ENCODE measurements at places on chromosomes 3 and 15. TPM values are rescaled to one million over a fixed set of nuclear protein-coding genes. Genes with fewer than 3 reads are reported as not detected.

The RPP25 gene
- 0.50 TPM for total RNA-seq

DNA sequence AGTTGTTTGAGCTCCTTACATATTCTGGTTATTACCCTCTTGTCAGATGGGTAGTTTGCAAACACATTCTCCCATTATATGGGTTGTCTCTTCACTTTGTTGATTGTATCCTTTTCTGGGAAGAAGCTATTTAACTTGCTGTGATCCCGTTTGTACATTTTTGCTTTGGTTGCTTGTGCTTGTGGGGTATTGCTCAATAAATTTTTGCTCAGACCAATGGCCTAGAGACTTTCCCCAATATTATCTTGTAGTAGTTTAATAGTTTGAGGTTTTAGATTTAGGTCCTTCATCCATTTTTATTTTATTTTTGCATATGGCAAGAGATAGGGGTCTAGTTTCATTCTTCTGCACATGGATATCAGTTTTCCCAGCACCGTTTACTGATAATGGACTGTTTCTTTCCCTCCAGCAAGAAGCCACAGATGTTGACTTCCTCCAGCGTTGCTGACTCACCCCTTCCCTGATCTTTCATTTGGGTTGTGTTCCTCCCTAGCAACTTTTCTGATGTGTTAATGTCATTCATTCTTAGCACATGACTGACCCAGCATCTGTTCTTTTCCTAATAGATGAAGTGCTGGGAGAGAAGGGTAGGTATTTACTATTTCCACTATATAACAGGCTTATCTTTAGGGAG lies 166.7 kb upstream of the SGO1 start:
- no peaks in the 10 kb centered on the region for H3K27me3 ChIP-seq
- DNase-seq = no peak
- H3K36me3 ChIP-seq = no peaks in the 10 kb centered on the region
- no peaks in the 10 kb centered on the region for H3K4me1 ChIP-seq
- no peak overlapping the region for H3K4me3 ChIP-seq
- no peak overlapping the region for H3K27ac ChIP-seq

GRCh38 chr3:158748237-158748828 lies 16.1 kb upstream of the RARRES1 start:
- no peak for DNase-seq
- H3K4me3 ChIP-seq = no peak overlapping the region
- H3K27me3 ChIP-seq = no peaks in the 10 kb centered on the region
- no peak overlapping the region for H3K27ac ChIP-seq

DNA sequence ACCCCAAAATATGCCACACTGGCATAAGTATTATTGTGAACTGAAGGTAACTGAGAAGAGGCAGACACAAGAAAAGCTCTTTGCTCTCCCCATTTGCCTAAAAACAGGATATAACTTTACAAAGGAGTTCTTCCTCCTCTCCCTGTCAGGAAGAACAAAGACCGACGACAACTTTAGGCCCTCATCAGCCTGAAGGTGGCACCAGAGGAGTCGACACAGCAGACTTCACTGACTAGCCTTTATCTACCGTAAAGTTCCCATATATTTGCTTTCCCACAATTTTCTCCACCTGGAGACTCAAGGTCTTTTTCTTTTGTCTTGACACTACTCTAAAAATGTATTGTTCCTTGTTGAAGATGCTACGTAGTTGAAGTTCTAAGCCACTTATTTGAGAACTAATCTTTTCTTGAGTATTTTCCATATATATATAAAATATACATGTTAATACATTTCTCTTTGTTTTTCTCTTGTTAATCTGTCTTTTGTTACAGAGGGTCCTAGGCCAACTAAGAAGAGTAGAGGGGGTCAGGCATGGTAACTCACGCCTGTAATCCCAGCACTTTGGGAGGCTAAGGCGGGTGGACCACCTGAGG lies 16.2 kb upstream of the XIRP1 start:
- H3K27ac ChIP-seq = peak overlapping the region; percentile 39
- H3K4me1 ChIP-seq = peaks cover 19% of the 10 kb centered on the region
- H3K4me3 ChIP-seq = no peak overlapping the region
- DNase-seq = no peak
- H3K36me3 ChIP-seq = no peaks in the 10 kb centered on the region

DNA sequence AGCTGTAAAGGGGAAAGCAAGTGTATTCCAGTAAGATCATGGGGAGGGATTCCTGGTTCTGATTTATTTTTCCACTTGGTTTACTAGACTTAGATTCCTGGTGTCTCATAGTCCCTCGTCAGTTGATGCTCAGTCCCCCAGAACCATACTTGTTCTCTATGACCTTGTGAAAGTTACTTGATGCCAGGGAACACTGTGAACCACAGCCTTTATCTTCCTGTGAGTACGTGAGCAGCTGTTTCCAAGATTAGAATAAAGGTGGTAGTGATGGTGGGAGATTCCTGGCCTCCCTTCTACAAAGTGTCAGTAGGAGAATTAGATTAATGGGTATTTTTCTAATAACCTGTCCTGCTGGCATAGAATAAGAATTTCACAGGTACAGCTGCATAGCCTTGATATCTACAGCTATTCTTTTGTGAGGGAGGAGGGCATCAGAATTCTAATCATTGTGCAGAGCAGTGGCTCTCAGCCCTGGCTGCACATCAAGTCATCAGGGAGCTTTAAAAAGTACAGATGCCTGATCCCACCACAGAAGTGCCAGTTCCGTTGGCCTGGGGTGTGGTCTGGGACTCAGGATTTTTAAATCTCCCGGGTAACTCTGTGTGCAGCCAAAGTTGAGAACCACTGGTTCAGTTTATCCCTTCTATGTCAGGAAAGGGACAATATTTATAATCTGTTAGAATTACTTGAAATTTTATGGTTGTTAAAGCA lies 20.0 kb downstream of the GPD1L start:
- no peak for DNase-seq
- peaks cover 9% of the 10 kb centered on the region for H3K36me3 ChIP-seq
- no peaks in the 10 kb centered on the region for H3K27me3 ChIP-seq
- H3K4me1 ChIP-seq = peaks cover 7% of the 10 kb centered on the region
- H3K27ac ChIP-seq = no peak overlapping the region
- H3K4me3 ChIP-seq = no peak overlapping the region

GRCh38 chr3:169846458-169847193 lies 23.1 kb downstream of the LRRC31 start:
- DNase-seq = no peak
- H3K4me1 ChIP-seq = peaks cover 4% of the 10 kb centered on the region
- no peaks in the 10 kb centered on the region for H3K27me3 ChIP-seq
- H3K27ac ChIP-seq = peak overlapping the region; percentile 4

DNA sequence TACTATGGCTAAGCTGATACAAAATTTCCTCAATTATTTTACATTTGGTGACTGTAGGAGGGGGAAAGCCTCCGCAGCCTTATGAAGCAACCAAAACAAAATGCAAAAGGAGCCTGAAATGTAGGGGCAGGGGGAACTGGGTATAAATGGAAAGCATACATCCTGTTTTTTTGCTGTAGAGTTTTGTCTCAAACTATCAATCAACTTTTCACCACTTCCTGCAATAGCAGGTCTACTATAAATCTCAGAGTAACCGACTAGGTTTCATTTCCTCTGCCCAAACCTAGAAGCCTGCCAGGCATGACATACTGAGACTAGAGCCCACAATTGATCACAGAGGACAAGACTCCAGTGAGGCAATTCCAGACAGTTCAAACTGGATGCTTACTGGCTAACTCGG lies 91.3 kb downstream of the SHQ1 start:
- H3K4me3 ChIP-seq = no peak overlapping the region
- H3K4me1 ChIP-seq = peaks cover 9% of the 10 kb centered on the region
- no peaks in the 10 kb centered on the region for H3K36me3 ChIP-seq
- no peak overlapping the region for H3K27ac ChIP-seq
- H3K27me3 ChIP-seq = no peaks in the 10 kb centered on the region

- no peaks in the 10 kb centered on the region for H3K36me3 ChIP-seq
- H3K27ac ChIP-seq = no peak overlapping the region
- no peaks in the 10 kb centered on the region for H3K4me1 ChIP-seq
- no peaks in the 10 kb centered on the region for H3K27me3 ChIP-seq
- no peak overlapping the region for H3K4me3 ChIP-seq
Observed at GRCh38 chr15:29528276-29528675, 258.7 kb upstream of the NSMCE3 start.

GRCh38 chr3:152174876-152175527 lies 93.7 kb upstream of the MBNL1 start:
- no peak overlapping the region for H3K4me3 ChIP-seq
- H3K36me3 ChIP-seq = no peaks in the 10 kb centered on the region
- no peak overlapping the region for H3K27ac ChIP-seq

- H3K4me1 ChIP-seq = no peaks in the 10 kb centered on the region
- H3K36me3 ChIP-seq = peaks cover 22% of the 10 kb centered on the region
- no peak for DNase-seq
- H3K27ac ChIP-seq = no peak overlapping the region
Observed at GRCh38 chr3:33131331-33132018, 17.7 kb downstream of the CRTAP start.

- H3K4me3 ChIP-seq = no peak overlapping the region
- no peaks in the 10 kb centered on the region for H3K27me3 ChIP-seq
- no peak overlapping the region for H3K27ac ChIP-seq
- DNase-seq = no peak
- H3K4me1 ChIP-seq = no peaks in the 10 kb centered on the region
Observed at GRCh38 chr3:70011582-70011981, 12.0 kb downstream of the SAMMSON start.

DNA sequence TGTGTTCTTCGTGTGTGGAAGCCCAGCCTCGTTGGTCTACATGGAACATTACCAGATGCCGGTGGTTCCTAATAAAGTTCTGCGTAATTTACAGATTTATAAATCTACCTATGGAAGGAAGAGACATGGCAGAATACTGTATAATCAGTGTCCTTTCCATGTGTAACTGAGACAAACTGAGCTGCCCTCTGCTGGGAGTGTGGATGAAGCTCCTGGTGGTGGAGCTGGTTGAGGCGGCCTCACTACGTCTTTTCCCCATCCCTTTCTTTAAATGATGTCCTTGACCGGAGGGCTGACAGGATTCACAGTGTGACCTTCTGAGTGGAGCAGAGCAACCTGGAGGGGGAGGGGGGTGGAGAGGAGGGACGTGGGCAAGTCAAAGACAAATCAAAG lies 267.0 kb upstream of the CHRM5 start:
- H3K36me3 ChIP-seq = no peaks in the 10 kb centered on the region
- DNase-seq = no peak
- H3K27ac ChIP-seq = no peak overlapping the region
- no peak overlapping the region for H3K4me3 ChIP-seq
- no peaks in the 10 kb centered on the region for H3K4me1 ChIP-seq

- H3K27ac ChIP-seq = no peak overlapping the region
- DNase-seq = no peak
- H3K27me3 ChIP-seq = no peaks in the 10 kb centered on the region
- H3K4me1 ChIP-seq = peaks cover 7% of the 10 kb centered on the region
Observed at GRCh38 chr15:64483749-64484148, 23.4 kb downstream of the ZNF609 start.

GRCh38 chr3:23035927-23036640 lies 167.0 kb upstream of the UBE2E2 start:
- no peak overlapping the region for H3K27ac ChIP-seq
- DNase-seq = no peak
- no peaks in the 10 kb centered on the region for H3K27me3 ChIP-seq
- no peaks in the 10 kb centered on the region for H3K36me3 ChIP-seq
- H3K4me1 ChIP-seq = peaks cover 8% of the 10 kb centered on the region

DNA sequence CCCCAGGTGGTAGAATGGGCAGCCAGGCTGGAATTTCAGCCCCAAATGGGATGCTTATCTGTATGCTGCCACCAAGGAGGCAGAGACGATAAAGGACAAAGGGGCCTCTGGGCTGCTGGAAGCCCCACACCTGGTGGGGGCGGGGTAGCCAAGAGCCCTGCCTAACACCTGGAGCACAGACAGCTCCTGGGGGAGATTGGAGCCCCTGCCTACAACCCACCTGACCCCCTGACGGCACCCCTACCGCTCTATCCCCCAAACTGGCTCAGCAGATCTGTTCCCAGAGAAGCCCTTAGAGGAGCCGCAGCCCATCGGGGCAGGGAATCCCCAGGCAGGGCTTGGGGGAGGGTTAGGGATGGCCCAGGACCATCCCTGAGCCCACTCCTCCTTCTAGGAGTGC lies 15.8 kb upstream of the SEMA3F start:
- peaks cover 3% of the 10 kb centered on the region for H3K4me1 ChIP-seq
- H3K27me3 ChIP-seq = no peaks in the 10 kb centered on the region
- no peak overlapping the region for H3K27ac ChIP-seq
- no peaks in the 10 kb centered on the region for H3K36me3 ChIP-seq

- H3K27me3 ChIP-seq = peaks cover 20% of the 10 kb centered on the region
- peaks cover 29% of the 10 kb centered on the region for H3K4me1 ChIP-seq
- no peaks in the 10 kb centered on the region for H3K36me3 ChIP-seq
- H3K4me3 ChIP-seq = peak overlapping the region; percentile 28
Observed at GRCh38 chr3:184261854-184262763, 756 bp upstream of the CAMK2N2 start.

GRCh38 chr3:13684854-13685253 lies 135.9 kb downstream of the FBLN2 start:
- H3K27me3 ChIP-seq = no peaks in the 10 kb centered on the region
- no peak for DNase-seq
- no peaks in the 10 kb centered on the region for H3K4me1 ChIP-seq

GRCh38 chr15:77627581-77627980 lies 5.1 kb downstream of the LINGO1 start:
- H3K36me3 ChIP-seq = no peaks in the 10 kb centered on the region
- no peak overlapping the region for H3K27ac ChIP-seq
- no peak for DNase-seq

DNA sequence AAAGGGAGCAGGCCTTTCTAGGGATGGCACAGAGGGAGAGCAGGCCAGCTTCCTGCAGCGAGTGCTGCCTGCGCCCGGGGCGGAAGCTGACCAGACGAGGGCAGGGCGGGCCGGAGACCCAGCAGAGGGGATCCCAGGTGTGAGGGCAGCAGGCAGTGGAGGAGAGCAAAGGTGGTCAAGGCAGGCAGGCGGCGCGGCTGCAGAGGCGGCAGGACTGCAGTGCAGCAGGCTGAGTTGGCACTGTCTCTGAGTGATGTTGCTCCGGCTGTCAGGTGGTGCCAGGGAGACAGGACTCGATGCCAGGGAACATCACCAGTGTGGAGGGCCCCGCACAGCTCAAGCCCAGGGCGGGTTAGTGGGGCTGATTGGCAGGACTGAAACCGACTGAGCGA lies 22.3 kb upstream of the PLXNA1 start:
- DNase-seq = no peak
- no peaks in the 10 kb centered on the region for H3K4me1 ChIP-seq
- no peak overlapping the region for H3K27ac ChIP-seq
- no peak overlapping the region for H3K4me3 ChIP-seq

DNA sequence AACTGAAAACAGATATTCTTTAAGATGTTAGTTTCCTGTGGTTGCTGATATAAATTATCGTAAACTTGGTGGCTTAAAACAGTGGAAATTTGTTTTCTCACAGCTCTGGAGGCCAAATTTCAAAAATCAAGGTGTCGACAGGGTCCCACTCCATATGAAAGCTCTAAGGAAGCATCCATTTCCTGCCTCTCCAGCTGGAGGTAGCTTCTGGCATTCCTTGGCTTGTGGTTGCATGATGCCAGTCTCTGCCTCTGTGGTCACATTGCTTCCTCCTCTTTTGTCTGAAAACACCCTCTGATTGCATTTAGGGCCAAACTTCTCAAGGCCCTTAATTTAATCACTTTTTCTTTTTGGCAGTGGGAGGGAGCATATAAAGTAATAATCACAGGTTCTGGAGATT lies 96.8 kb downstream of the PPM1L start:
- no peak for DNase-seq
- H3K27me3 ChIP-seq = no peaks in the 10 kb centered on the region
- H3K36me3 ChIP-seq = no peaks in the 10 kb centered on the region
- H3K27ac ChIP-seq = no peak overlapping the region

All from natural killer cell (primary cell).